Effector CD4-positive, alpha-beta T cell (primary cell): ENCODE measurements at places on chromosomes 7 and 10.
A peak's percentile ranks its signal among the peaks of the same experiment; 100 is the strongest.

- no peak for DNase-seq
Measured at GRCh38 chr7:43577485-43577951, 5.4 kb upstream of the STK17A start.

DNA sequence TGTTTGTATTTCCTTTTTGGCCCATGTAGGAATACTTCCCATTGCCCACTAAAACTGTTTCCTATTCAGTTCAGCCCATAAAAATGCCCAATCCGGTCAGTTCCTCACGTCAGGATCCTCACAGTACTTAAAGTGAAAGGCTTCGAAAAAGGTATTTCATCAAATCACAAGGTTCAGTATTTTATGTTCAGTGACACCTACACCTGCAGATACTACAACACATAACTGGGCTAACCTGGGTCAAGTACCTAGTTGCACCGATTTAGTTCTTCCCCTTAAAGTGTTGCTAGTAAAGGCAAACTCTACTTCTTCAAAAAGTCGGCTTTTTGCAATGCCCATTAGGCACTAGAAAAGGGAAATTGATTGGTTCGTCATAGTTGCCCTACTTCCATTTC is 1.1 kb downstream of the SNX13 start:
- no peak for DNase-seq

- DNase-seq, result no peak
Measured at GRCh38 chr7:109021390-109021789, 451.7 kb downstream of the DNAJB9 start.

DNA sequence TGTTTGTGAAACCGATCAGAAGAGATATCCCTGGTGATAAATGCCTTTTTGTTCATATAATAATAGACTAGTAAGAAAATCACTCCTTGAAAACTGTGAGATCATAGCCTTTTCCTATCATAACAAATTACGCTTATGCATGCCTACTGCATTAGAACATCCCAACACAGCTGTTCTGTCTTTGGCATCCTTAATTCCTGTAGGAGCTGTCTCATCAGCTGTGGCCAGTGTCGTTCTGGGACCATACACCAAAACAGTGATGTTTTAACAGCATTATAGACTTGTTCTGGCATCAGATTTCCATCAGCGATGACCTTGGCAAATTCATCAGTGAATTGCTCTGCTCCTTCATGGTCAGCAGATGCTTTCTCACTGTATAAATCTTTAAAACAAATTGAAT is 423.6 kb upstream of the LRGUK start:
- DNase-seq, result no peak

- no peak for DNase-seq
Measured at GRCh38 chr7:90271753-90272152, 26.8 kb downstream of the CFAP69 start.

DNA sequence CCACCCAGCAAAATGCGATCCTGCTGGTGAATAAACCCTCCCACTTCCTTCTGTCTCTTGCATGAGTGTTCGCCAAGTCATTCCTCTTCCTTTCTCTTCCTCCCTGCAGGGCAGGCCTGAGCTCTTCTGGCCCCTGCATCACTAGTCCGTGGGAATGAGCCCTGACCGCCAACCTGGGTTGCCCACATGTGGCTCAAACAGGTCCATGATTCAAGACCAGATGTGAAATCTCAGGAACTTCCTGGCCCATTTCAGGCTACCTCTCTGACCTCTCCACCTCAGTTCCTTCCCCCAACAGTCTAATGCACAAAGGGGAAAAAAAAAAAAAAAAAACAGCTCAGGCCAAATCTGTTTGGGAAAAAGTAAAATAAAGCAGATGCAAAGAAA is 5.4 kb upstream of the YWHAG start:
- DNase-seq, result no peak

DNA sequence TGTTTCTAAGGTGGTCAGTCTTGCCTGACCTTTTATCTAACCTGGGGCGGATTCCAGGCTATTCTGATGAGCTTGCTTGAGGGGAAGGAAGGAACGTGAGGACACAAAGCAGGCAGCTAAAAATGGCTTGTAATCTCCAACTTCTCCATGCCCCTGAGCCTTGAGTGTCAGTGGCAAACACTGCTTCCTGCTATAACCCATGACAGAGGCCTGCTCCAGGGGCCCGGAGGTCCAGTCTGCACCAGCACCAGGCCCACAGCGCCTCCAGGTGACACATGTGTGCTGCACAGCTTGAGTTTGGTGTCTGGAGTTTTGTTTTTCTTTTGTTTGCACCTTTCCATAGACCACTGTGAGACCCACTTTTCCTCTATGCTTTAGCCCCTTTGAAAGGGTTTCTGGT is 207.9 kb downstream of the PAXIP1 start:
- no peak for DNase-seq

- DNase-seq, result no peak
Measured at GRCh38 chr7:5424749-5425506, 1.3 kb upstream of the TNRC18 start.

GRCh38 chr7:37467002-37467401 is 18.3 kb upstream of the ELMO1 start:
- no peak for DNase-seq

DNA sequence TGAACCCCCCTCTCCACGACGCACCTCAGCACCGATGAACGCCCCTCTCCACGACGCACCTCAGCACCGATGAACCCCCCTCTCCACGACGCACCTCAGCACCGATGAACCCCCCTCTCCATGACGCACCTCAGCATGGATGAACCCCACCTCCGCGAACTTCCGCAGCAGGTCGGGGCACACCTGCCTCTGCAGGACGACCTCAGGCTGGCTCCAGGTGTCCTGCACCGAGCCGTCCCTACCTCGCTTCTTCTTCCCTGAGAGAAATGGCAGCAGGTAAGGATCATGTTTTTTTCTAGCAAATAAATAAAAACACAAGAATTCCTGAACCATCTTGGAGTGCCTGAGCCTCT is 24.1 kb downstream of the CFAP46 start:
- DNase-seq, result no peak

DNA sequence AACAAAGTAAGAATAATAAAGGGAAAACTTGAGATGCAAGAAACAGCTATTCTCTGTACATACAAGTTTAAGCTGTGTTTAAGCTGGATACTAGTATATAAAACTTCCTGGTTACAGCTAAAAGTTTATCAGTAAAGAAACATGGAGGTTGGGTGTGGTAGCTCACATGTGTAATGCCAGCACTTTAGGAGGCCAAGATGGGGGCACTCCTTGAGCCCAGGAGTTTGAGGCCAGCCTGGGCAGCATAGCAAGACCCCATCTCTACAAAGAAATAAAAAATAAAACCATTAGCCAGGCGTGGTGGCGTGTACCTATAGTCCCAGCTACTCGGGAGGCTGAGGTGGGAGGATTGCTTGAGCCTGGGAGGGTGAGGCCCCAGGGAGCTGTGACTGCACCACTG is 3.2 kb downstream of the RSU1 start:
- no peak for DNase-seq

DNA sequence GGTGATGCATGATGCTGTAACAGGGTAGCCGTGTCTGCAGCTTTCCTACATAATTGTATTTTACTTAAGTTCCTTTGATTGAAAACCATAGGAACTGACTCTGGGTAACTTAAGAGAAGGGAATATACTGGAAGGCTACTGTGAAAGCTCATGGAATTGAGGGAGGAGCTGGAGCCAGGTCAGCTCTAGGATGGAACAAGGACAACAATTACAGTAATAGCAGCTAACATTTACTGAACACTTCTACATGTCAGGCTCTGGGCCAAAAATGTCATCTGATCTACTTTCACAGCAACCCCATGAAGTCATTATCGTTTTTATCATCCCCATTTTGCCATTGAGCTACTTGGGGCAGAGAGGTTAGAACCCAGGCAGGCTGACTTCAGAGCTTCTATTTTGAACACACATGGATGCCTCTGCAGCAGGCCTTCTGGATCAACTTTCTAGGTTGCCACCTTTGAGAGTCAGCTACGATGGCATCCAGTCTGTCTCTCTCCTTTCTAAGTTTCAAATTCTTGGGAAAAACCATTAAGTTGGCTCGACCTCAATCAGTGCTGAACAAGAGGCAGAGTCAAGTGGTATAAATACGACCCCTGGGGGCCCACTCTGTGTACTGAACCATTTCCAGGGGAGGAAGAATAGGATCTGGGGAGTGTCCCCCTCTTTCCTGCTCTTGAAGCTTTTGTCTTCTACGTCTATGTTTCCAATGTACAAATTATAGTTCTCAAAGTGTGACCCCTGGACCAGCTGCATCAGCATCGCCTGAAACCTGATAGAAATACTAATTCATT is 272.3 kb upstream of the PLPP4 start:
- DNase-seq, result no peak

- DNase-seq, result no peak
Measured at GRCh38 chr10:133196221-133196915, 33.6 kb upstream of the UTF1 start.

DNA sequence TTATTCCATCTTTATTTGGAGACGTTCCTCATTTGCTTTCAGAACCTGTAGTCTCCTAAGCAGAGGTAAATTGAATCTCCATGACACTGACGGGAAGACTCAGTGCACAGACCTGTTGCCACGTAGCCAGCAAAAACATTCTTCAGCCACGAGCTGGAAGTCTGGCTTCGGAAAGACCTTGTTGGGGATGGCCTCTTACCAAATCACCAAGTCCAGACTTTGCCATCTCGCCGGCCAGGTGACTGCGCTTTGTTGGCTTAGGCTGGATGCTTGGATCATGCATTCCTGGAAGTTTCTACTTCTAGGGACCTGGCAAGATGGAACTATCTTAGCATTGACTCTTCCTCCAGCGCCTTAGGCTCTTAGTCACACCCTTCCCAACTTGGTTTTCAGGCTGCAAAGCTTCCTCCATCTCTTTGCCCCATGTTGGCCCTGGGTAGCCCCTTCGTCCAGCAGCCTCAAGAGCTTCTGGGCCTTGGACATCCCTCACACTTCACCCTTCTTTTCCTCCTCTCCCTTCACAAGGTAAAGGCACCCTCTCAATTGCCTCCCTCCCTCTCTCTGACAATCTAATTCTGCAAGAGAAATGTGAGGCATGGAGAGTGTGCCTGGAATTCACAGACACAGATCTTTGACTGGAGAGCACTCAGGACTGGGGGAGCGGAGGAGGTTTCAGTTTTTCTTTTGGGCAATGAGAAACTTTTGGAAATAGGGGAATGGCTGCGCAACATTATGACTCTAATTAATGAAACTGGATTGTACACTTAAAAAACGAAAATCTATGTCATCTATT is 451.9 kb upstream of the MKI67 start:
- DNase-seq, result no peak

- DNase-seq, result no peak
Measured at GRCh38 chr10:10368951-10369576, 648.6 kb upstream of the CELF2 start.

DNA sequence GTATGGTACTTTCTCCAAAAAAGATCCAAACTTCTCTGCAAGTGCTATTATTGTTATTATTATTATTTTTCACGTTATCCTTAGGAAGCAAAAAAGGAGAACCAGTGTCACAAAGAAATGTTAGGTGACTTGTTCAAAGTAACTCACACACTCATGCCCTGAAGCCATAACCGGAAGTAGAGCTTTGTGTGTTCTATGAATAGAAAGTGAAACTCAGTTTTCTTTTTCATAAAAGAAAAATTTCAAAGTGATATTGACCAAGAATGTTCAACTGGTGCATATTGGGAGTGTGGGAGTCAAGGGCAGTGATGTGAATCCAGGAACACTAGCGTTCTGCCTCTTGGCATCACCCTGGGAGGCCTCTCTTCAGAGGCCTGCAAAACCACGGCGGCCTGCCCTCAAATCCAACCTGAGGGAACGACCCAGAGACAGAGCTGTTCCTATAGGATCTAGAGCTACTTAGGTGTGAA is 106.1 kb downstream of the PRKCQ start:
- DNase-seq, result peak; percentile 26

GRCh38 chr10:70812814-70813213 is 2.9 kb upstream of the SGPL1 start:
- DNase-seq, result no peak

DNA sequence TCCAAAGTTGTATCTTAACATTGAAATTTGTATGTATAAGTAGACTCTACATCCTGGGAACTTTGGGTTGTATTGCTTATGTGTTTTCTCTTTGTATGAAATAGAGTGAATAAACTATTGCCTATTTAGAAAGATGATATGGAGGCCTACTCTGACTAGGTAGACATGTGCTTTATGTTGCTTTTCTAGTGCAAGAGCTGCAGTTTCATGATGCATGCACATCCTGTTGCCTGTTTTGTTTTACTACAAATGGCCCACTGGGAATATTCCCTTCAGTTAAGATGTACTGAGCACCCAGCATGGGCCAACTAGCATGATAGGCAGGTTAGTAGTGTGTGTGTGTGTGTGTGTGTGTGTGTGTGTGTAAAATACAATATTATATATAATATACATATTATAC is 282.1 kb upstream of the LRGUK start:
- no peak for DNase-seq

DNA sequence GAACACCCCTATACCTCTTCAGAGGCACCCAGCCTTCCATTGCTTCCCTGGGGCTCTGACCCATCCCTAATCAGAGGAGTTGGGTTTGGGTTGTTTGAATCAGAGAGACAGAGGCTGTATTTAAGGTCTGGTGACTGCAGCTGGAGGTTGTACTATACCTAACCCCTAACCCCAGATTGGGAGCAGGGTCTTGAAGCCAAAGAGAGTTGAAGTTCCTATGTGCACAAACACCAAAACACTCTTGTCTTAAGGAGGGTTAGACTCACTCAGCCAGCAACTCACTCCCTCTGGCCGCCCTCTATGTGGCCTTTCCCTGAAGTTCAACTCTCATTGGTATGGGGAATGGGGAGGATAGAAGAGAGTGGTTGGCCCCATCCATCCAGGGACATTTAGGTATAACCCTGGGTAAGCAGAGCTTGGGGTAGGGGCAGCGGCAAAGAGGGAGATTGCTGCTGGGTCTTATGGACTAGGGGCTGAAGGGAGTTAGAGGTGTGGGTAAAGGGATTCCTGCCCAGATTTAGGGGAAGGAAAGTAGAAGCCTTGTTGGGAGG is 80.0 kb downstream of the PAX2 start:
- DNase-seq, result no peak

DNA sequence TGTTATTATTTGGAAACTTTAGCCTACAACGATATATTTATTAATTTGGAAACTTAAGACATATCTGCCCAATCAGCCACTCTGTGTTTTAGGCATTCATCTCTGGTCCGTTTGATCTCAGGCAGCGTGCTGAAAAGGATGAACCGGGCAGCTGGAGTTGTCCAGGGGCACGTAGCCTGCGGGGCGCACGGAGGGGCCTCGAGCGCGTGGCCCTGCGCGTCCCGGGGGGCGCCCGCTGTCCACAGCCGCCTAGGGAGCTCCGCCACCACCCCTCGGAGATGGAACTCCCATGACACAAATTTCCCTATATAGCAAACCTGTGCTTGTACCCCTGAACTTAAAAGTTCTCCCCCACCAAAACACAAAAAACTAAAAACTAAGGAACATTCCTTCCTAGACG is 24.3 kb upstream of the MKI67 start:
- DNase-seq, result no peak

- DNase-seq, result no peak
Measured at GRCh38 chr10:77357611-77358310, 279.8 kb downstream of the KCNMA1 start.

DNA sequence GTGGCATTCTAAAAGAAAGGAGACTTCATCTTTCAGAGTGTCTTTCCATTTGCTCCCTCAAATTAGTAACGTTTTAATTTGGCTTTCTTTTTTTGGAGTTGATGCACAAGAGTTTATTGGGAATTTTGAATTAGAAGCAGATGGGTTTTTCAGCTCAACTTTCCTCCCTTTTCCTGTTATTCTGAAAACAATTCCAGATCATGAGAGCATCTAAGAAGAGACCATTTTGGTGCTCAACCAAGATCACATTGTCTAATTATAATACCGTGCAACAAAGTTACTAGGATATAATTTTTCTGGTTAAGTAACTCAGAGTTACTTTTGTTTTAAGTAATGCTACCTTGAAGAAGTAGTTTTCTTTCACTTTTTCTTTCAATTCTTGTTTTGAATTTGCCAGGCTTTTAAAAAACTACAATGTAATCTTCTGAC is 396.6 kb upstream of the KLF6 start:
- DNase-seq, result no peak
